ENCODE measurements at places on chromosomes 6 and 20.

DNA sequence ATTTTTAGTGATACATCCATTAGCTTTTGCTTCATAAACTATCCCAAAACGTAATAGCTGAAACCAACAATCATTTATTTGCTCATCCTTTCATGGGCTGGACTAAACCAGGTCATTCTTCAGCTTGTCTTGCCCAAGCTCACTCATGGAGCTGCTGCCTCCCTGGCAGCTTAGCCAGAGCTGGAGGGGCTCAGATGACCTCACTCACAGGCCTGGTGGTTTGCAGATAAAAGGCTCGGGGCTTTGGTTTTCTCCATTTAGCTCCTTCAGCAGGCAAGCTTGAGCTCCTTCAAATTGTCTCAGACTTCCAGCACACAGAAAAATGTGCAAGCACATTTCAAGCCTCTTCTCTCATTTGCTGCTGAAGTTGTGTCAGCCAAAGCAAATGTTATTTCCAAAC is 139.1 kb downstream of the BTBD3 start:
- peak; percentile 87 for DNase-seq

DNA sequence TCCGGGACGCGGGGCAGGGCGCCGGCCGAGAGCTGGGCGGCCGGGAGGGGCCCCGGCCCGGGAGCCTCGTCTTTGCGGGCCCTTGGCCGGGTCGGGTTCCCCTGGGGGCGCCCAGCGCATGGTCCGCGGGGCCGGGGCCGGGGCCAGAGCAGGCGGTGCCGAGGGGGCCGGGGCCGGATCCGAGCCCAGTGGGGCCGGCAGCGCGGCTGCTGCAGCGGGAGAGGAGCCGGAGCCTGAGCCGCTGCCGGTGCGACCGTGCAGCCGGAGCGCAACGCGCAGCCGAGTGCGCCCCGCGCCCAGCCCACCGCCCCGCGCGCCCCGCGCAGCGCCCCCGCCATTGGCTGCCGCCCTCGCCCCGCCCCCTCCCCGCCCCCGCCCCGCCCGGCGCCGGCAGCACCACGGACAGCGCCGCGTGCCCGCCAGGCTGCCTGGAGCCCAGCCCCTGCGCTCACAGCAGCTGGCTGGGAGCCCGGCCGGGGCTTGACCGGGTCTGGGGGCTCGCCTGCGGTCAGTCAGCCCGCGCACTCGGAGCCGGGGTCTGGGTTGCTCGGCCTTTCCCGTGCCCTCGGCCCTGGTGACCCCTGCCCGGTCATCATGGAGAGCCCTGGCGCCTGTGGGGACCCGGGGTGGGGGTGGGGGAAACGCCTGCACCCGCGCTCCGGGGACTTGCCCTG is at the start of gene HRH3:
HRH3 (minus strand) TSS at position 287 of the 674 bp plus-strand sequence. CDS start 308 bp downstream, outside the sequence.
- no peak for DNase-seq

DNA sequence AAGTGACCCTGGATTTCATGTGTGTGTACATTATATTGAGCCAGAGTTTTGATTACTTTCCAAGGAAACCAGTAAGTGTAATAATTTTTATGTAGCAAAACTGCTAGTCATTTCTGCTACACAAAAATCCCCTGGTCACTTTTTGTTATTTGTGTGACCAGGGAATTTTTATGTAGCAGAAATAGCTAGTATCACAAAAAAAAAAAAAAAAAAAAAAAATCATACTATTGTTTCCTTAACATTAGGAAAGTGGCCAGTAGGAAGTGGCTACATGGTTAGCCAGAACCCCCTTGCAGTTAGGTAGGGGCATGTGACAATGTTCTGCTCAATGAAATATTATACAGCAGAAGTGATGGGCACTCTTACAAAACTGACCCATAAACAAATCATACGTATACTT is 434.0 kb upstream of the BTBD3 start:
- no peak for DNase-seq

GRCh38 chr6:101011186-101011585 is 130.1 kb upstream of the ASCC3 start:
- no peak for DNase-seq

DNA sequence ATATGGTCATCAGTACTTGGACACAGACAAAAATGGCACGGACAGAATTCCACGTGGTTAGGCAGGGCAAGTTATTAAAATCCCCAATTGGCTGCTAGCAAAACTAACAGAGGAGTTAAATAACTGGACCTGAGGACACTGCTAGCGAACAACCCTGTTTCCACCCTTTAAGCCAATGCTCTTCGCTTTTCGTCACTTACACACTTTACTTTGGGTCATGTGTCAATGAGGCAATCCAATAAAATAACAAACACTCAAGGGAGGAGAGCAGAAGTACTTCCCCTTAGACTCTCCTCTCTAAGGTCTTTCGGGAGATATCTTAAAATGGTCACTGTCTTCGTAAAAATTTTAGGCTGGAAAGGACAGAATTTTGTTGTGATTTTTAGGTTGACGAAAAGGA is 68.6 kb downstream of the LCA5 start:
- no peak for DNase-seq

DNA sequence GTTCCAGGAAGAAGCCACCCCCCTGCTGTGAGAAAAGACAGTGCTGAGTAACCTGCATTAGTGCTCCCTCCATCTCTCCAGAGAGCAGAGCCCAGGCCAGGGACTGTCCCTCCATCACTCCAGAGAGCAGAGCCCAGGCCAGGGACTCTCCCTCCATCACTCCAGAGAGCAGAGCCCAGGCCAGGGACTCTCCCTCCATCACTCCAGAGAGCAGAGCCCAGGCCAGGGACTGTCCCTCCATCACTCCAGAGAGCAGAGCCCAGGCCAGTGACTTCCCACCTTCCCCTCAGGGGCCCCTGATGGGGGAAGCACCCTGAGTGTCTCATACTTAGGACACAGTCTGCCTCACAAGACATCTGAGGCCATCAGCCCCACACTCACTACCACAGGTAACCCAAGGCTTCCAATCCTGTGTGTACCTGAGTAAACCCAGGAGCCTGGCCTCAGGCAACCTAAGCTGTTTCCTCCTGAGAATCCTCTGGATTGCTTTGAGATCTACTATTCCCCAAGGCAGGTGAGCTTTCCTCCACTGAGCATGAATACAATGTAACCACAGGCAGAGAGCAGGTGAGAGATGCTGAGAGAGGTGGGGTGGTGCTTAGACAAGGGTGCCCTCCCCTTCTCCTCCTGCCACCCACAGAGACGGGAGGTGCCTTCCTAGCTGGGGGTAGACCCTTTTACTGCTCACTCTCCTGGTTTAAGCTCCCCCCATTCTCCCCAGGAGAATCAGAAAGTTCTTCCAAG is 4.9 kb downstream of the TBXT start:
- DNase-seq: no peak

- peak; percentile 21 for DNase-seq
These were observed 47.5 kb upstream of the NHSL1 start for GRCh38 chr6:138546733-138547185.

DNA sequence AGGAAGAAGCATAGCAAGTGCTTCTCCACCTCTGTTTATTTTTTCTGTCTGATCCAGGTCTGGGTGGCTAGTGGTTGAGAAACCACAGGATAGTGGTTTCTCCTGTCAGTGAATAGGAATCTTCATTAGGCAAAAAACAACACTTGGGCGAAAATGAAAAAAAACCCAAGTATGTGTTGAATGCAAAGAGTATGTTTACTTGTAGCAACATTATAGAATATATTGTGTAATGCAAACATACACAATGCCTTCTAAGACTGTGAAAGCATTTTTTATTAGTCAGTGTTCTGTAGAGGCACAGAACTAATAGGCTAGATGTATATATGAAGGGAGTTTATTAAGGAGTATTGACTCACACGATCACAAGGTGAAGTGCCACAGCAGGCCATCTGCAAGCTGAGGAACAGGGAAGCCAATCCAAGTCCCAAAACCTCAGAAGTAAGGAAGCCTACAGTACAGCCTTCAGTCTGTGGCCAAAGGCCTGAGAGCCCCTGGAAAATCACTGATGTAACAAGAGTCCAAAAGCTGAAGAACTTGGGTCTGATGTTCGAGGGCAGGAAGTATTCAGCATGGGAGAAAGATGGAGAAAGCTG is 111.1 kb downstream of the UST start:
- peak; percentile 77 for DNase-seq

DNA sequence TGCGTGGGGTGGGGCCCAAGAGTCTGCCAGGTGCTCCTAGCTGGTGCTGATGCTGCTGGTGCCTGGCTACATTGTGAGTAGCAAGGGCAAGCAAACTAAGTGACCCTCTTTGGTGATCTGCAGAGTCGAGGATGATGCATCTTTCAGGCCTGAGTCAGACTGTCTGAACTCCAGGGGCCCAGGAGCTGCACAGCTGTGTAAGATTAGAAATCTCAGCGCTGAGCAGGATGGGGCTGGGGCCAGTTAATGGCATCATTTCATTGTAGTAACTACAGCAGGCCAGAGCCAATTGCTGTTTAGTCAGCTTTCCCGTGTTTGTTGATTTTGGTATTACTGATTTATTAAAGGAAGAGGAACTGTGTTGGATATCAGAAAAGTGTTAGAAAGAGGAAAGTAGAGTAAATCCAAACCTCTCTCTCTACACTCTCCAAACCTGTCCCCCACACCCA is 365.2 kb downstream of the PAX1 start:
- no peak for DNase-seq

- peak; percentile 94 for DNase-seq
These were observed 90.5 kb downstream of the NOL4L start for GRCh38 chr20:32494483-32495216.

- DNase-seq: no peak
These were observed 24.2 kb downstream of the ZKSCAN3 start for GRCh38 chr6:28373925-28374324.

- no peak for DNase-seq
These were observed 40.5 kb upstream of the EDN3 start for GRCh38 chr20:59259946-59260345.

- DNase-seq: no peak
These were observed 62.3 kb downstream of the STK4 start for GRCh38 chr20:45028424-45029136.

- peak; percentile 58 for DNase-seq
These were observed 89.1 kb downstream of the NCR2 start for GRCh38 chr6:41424370-41425058.

- peak; percentile 66 for DNase-seq
These were observed 82.2 kb downstream of the WDR27 start for GRCh38 chr6:169619650-169620049.

DNA sequence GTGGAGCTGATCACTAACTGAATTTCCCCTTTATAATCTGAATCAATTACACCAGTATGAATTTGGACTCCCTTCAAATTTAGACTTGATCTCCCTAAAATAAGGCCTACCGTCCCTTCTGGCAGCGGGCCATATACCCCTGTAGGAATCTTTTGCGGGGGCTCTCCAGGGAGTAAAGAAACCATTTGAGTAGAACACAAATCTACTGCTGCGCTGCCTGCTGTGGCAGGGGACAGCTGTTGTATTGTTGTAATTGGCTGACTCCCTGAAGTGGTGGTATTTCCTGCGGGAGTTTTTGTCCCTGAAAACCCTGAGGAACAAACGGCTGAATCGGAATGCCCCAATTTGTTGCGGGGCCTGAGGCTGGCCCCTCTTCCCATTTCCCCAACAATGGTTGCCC is 16.0 kb upstream of the PTCRA start:
- no peak for DNase-seq

DNA sequence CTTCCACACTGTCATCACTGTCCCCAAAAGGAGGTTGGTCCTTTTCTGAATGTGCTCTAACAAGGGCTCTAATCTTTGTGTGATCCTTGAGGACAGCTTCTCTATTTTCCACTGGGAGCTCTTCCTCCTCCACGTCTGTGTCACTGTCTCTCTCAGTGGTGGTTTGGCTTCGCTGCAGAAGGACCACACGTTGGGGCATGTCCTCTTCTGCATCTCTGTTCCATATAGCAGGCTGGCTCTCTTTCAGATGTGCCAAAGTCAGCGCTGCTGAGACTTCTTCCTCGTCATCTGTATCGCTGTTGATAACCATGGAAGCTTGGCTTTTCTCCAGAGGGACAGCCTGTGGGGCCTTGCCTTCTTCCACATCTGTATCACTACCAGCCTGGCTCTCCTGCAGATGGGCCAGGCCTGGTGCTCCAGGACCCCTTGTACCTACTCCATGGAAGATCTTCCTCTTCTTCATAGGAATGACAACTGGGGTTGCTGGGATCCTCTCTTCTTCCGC is 4.6 kb downstream of the MDC1 start:
- no peak for DNase-seq

DNA sequence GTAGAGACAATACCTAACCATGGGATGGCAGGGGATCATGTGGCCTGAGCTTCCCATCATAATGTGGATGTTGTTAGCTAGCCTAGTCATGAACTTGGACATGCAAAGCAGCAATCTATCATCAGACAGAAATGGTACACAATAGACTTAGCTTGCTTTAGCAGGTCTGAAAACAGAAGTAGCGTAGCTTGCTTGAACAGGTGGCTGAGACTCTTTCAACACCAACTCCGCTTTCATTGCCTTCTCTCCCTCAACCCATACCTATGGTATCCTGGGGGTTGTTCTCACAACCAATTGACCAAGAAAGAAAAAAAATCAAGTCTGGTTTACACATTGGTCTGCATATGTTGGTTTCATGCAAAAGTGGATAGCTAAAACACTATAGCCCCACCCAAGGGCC is 23.0 kb downstream of the CD164 start:
- DNase-seq: no peak

GRCh38 chr20:2149507-2149906 is 47.9 kb downstream of the STK35 start:
- DNase-seq: peak; percentile 52

GRCh38 chr6:32840604-32841246 is 2.2 kb upstream of the TAP2 start:
- DNase-seq: no peak

All from amniotic epithelial cell (primary cell).